Melanocyte of skin (primary cell): ENCODE measurements at places on chromosomes 2 and 18. TPM values are rescaled to one million over a fixed set of nuclear protein-coding genes. Genes with fewer than 3 reads are reported as not detected.

RAB17 gene
- total RNA-seq = 61.3 and 64.6 TPM in 2 replicates

C1QL2 gene
- not detected in 2 replicates for total RNA-seq

SH3RF3 gene
- total RNA-seq = 1.4 and 3.6 TPM in 2 replicates

UGT1A5 gene
- not detected in 2 replicates for total RNA-seq

ANKRD23 gene
- 5.1 and 5.9 TPM in 2 replicates for total RNA-seq

C2orf78 gene
- total RNA-seq = not detected in 2 replicates

SOX11 gene
- total RNA-seq = under 0.01 and 0.33 TPM in 2 replicates

SERPINB3 gene
- total RNA-seq = not detected in 2 replicates

ST8SIA3 gene
- not detected in 2 replicates for total RNA-seq

DPY30 gene
- total RNA-seq = 61.6 and 65.9 TPM in 2 replicates

FNDC4 gene
- 0.33 and 0.93 TPM in 2 replicates for total RNA-seq

GREB1L gene
- total RNA-seq = under 0.01 and 1.1 TPM in 2 replicates

CYP27C1 gene
- total RNA-seq = under 0.01 TPM in 1 of 2 replicates, not detected in the other

TRMT61B gene
- total RNA-seq = 17.0 and 19.3 TPM in 2 replicates

RMDN2 gene
- total RNA-seq = 15.5 and 21.8 TPM in 2 replicates

SULT1C4 gene
- 0.15 and 0.33 TPM in 2 replicates for total RNA-seq

CNGA3 gene
- not detected in 2 replicates for total RNA-seq
